Fibroblast of gingiva (primary cell): ENCODE measurements at places on chromosomes 5 and 9.
A peak's percentile ranks its signal among the peaks of the same experiment; 100 is the strongest.

DNA sequence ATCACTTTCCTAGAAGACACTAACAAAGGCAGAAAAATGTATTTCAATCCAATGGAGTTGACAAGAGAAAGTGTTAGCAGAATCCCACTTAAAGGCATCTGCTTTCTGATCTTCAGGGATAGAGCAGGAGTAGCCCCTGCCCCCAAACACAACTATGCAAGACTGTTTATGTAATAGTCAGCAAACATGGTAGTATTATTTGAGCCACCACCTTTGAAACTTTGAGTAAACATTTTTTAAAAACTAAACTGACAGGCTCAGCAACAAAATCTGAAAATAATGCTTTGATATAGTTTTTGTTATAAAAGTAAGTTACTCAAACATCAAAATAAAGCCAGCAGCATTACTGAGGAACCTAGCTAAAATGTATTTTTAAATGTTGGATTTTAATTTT lies 4.8 kb downstream of the ELL2 start:
- DNase-seq = no peak

GRCh38 chr9:125881042-125881441 lies 133.9 kb downstream of the PBX3 start:
- no peak for DNase-seq

DNA sequence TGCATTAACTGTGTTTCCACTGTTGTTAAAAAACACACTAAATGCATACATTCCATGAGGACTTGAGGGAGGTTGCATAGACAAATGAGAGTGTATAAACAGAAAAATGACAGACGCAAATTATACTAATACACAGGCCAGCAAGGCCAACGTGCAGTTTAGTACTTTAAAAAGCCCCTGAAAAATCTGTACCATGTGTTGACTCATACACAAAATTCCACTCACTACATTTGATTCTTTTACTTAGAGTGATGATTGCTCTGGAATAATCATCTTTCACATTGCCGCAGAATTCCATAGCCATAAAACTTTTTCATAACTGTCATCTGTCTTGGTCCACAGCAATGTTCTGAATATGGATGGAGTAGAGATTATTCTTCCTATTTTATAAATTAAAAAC lies 215.7 kb downstream of the FAM114A2 start:
- DNase-seq = no peak

- DNase-seq = peak; percentile 19
These were observed at the start of gene EPB41L4A for GRCh38 chr5:112419164-112419985. TSS of gene EPB41L4A (minus strand) at chr5:112419277. CDS start at chr5:112419039, 238 bp downstream.

GRCh38 chr5:142748568-142749249 lies 21.5 kb upstream of the ARHGAP26 start:
- DNase-seq = no peak

DNA sequence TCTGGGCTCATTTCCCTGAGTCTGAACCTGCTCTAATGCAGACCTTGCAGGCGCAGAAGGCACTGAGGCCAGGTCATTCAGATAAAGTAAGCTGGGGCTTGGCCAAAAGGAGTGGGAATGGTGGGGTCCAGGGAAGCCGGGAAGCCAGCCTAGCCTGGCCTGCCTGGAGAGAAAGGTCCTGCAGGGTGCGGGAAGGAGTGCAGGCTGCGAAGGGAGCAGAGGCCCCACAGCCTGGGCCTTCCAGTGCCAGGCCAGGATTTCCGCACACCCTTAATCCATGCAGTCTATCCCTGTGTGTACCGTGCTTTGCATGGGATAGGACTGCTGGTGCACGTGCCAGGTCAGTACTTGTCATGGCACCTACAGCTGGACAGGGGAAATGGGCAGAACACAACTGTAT lies 3.6 kb upstream of the STING1 start:
- no peak for DNase-seq

- peak; percentile 60 for DNase-seq
These were observed 115.0 kb upstream of the HAND1 start for GRCh38 chr5:154593071-154593470.

DNA sequence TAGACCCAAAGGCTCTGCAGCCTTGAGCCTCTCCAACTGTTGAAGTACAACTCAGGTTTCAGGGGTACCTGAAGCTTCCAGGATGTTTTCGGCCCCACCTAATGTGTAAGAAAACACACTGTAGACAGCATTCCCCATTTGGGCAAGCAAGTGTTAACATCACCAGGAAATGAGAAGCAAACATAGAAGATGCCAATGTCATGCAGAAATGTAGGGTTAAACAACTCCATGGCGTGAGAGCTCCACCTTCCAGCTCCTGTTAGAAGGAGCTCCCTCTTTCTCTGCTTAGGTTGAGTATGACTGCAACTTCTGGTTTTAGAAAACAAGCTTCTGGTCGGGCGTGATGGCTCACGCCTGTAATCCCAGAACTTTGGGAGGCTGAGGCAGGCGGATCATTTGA lies 31.0 kb upstream of the DENND1A start:
- no peak for DNase-seq

- DNase-seq = no peak
These were observed 2.7 kb downstream of the TTLL11 start for GRCh38 chr9:122090287-122090883.
